ENCODE measurements at places on chromosomes 1 and 21.

DNA sequence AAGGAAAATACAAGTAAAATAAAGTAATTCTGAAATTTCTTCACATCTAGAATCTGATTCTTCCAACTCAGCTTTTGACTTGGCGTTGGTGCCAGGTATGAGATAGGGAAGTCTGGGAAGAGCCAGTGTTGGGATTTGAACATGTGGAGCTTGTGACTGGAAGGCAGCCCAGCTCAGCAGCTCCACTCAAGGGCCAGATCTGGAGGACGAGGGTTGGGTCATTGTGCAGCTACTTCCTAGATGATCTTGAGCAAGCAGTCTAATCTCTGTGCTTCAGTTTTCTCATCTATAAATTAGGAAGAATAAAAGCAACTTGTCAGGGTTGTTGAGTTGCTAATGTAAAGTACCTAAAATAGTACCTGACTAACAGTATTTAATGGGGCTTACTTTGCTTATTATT is 5.0 kb downstream of the ADARB1 start:
- no peak for DNase-seq

GRCh38 chr1:243663651-243664050 is 186.4 kb downstream of the AKT3 start:
- DNase-seq: no peak

GRCh38 chr1:51063121-51063520 is 38.9 kb upstream of the C1orf185 start:
- DNase-seq: no peak

DNA sequence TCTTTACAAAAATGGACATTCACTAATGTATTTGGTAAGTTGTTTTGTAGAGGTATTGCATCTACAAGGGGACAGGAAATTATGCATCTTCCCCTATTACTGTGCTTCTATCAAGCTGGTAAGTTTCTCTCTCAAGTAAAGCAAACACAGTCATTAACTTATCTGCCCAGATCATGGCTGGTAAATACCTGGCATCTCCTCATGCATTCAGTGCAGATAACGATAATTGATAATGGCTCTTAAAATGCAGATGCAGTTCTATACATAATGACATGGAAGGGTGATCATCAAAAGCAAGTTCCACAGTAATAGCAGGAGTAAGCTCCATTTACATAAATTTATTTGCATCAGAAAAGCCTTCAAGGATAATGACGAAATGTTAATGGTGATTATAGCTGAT is 122.4 kb downstream of the SIPA1L2 start:
- DNase-seq: no peak

GRCh38 chr1:197435224-197435623 is 167.2 kb downstream of the CRB1 start:
- DNase-seq: no peak

GRCh38 chr1:182203191-182203875 is 141.8 kb upstream of the ZNF648 start:
- DNase-seq: no peak
